Activated CD4-positive, CD25-positive, alpha-beta regulatory T cell treated with anti-CD3 and anti-CD28 coated beads, Interleukin-2, amount 50 U/mL, for 16 hours (primary cell): ENCODE measurements at places on chromosomes 4 and X.

GRCh38 chrX:20567108-20567507 is 300.4 kb upstream of the RPS6KA3 start:
- no peak for DNase-seq

DNA sequence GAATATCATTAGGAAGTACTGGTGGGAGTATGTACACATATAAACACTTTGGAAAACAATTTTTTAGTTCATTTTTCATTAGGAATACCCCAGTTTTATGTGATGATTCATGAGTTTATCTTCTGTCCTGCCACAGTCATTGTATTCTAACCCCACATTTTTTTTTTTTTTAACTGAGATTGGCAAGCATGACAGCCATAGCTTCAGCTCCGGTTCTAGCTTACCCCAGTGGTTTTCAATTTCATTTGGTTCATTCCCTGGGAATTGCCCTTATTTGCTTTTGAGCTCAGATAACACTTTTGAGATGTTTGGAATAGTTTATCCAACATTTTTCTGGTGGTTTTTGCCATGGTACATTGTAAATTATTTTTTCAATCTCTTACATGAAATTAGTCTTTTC is 21.0 kb upstream of the FMR1 start:
- no peak for DNase-seq

DNA sequence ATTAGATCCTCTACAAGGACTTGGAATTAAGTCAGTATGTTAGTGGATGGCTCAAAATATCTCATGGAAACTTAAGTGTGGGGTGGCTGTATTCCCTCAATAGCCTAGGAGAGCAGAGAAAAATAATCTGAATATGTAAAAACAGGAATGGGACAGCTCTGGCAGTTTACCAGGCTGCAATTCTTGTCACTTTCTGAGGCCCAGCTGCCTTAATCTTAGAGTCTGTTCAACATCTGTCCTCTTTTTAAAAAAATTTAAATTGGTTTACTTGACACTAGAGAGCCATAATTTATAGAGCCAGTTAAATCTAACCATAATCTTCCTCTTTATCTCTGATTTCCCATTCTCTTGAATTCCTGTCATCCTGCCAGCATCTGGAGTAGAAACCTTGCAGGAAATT is 109.2 kb upstream of the CXCL13 start:
- DNase-seq: no peak

- no peak for DNase-seq
Observed at GRCh38 chrX:134692990-134693389, 34.7 kb upstream of the PLAC1 start.

DNA sequence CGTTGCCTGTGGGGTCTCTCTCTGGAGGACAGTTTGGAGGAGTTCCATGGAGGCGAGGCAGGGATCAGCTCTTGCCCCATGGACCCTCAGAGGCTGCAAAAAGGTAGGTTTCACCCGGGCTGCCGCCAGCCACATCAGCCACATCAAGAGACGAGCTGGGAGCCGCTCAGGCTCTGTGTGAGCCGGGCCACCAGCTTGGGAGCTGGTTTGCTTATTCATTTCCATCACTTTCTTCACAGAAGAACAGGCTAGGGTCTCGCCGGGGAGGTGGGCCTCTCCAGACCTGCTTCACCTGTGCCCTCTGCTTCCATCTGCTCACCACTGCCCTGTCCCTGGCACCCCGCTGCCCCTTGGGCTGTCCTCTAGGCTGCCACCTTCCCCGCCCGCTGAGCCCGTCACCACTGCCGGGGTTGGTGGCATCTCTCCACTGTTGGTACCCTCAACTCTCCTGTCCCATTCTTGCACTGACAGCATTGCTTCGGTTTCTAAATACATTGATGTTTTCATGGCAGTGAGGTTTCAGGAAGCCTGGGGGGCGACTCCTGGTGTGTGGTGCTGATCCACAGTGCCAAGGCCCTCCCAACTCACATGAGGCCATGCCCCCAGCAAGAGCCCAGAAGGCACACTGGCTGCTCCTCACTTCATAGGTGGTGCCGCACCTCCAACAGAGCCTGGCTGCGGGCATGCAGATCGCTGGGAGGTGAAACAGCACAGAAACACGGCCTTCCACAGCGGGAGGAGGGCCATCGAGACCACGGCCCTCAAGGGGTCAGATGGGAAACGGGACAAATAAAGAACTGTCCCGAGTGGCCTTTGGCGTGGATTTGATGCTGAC is 4.5 kb upstream of the TREX2 start:
- no peak for DNase-seq

DNA sequence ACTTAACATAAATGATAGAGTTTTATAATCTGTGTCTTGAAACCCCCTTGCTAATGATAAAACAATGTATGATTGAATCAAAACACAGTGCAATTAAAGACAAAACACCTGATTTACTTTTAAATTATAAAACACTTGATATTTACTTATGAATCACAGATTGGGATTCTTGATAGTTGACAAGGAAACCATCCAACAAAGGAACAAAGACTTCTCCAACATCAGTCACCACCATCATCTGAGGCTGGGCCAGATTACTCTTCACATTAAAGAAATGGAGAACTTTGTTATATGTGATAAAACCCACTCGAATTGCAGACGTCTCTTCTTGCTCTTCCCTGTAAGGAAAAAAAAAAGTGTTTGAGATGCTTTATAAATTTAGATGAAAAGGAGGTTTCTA is 67.4 kb downstream of the METTL14 start:
- DNase-seq: no peak

- no peak for DNase-seq
Observed at GRCh38 chr4:26263165-26263564, 57.6 kb upstream of the RBPJ start.

- no peak for DNase-seq
Observed at GRCh38 chr4:185700048-185700447, 111.9 kb downstream of the SORBS2 start.

DNA sequence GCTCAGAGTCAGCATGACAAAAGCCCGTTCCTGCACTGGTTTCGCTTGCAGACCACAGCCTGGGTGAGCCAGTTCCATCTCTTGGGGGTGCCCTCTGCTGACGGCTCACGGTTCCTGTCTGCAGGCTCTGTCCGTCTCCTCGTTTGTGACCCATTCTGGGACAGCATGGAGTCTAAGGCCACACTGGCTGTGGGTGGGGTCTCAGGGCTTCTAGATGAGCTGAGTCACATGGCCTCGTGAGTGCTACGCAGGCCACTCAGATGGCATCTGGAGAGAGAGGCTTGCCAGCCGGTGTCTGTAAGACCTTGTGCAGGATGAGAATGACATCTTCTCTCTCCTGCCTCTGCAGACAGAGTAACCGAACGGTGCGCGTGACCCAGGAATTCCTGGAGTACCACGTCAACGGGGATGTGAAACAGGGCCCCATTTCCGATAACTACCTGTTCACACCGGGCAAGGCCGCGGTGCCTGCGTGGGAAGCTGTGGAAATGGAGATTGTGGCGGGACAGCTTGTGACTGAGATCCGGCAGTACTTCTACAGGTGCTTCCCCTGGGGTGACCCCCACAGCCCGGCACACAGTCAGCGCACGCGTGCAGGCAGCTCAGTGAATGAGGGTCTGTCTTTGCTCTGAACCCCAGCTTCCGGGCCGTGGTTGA is 31.6 kb upstream of the MRFAP1 start:
- no peak for DNase-seq

- DNase-seq: no peak
Observed at GRCh38 chrX:873016-873415, 242.4 kb downstream of the SHOX start.

DNA sequence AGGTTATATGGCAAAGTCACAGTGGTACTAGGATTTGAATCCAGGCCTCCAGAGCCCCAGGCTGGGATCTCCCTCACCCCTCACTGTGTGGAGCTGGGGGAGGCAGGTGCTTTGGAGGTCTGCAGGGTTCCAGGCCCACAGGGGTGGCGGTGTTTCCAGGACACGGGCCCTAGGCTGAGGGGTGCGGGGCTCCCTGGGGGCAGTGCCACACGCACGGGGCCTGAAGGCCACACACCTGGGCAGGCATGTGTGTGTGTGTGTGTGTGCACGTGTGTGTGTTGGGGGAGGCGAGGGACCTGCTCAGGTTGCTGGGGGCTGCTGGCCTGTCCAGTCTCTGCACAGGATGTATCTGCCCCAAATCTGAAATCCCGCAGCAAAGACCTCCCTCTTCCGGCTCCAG is 18.8 kb downstream of the SH3TC1 start:
- no peak for DNase-seq

DNA sequence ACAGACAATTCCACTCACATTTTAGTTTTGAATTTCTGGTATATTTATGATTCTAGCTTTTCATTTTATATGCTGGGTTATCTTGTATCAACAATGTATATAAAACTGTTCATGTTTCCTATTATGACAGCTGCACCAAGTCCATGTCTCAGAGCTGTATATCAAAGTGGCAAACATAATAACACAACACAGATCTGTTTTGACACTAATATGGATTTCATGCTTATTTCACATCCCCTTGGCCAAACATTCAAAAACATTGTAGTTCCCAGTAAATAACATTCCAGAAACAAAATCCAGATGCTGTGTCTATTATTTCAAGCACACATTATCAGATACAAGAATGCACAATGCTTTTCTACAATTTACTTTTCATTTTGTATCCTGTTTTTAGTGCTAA is 380.6 kb upstream of the MAGEB2 start:
- DNase-seq: no peak

DNA sequence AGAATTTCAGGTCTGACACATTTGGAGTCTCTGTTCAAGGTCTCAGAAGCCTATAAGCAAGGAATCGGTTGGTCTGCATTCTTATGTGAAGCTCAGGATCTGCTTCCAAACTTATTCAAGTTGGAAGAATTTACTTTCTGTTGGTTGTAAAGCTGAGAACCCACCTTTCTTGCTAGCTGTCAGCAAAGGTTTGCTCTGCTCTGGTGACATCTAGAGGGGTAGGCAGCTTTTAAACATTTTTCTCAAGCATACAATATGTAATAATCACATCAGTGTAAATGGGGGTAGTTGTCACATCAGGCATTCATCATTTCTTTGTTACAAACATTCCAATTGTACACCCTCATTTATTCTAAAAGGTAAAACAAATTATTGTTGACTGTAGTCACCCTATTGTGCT is 935.2 kb downstream of the TRAM1L1 start:
- DNase-seq: no peak

- no peak for DNase-seq
Observed at GRCh38 chrX:93319609-93320008, 353.8 kb downstream of the NAP1L3 start.

DNA sequence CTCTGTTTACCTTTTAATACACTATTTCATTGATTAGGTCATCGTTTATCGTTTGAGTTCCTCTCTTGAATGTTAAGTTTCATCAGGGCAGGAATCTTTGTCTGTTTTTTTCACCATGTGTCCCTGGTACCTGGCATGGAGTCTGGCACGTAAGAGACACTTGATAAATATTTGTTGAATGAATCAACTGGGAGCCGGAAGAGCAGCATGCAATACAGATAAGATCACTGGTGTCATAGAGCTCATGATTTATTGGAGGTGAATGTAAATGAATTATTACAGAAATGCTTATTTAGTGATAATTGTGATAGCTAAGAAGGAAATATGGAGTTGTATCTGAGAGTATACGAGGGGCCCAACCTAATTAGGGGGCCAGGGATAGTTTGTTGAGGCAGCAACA is 62.8 kb downstream of the UCHL1 start:
- no peak for DNase-seq

DNA sequence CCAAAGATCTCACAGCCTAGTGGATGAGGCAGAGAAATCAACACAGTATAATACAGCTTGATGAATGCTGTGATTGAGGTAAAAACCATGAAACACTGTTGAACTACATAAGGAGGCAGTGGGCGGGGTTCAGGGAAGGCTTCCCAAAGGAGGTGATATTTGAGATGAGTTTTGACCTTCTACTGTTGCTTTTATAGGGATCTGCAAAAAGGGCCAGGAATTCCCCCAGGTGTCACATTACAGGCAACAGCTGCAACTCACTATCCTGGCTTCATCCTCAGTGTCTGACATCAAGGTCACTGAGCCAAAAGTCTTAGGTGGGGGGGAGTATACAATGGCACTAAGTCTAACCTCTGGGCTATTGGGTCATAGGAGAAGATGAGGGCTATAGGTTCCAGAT is 185.7 kb upstream of the NRK start:
- no peak for DNase-seq

DNA sequence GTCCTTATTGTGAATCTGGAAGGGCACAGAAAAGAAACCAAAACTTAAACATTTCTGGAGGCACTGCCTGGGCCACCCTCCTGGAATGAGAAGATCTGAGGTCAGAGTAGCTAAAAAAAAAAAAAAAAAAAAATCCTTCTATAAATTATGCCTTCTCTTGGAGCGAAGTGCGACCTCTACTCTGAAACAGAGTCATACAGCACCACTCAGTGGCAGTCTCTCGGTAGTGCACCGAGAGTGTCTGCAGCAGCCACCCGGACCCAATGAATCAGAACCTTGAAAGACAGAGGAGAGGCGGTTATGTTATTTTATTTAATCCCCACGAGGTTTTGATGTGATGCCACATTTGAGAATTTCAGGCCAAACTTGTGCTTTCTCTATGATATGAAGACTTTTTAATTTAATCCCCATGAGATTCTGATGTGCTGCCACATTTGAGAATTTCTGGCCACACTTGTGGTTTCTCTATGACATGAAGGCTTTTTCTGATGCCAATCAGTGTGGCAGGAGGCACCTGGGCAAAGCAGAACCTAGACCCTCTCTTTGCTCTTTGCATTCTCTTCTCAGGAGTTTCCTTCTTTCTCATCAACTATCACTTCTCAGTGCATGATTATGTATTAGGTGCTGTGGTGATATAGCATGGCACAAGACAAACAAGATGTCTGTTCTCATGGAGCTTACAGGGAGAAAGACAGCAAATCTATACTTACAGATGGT is 5.6 kb upstream of the CT47C1 start:
- DNase-seq: no peak

- no peak for DNase-seq
Observed at GRCh38 chrX:72659723-72660122, 54.4 kb downstream of the PHKA1 start.

GRCh38 chrX:23493941-23494374 is 159.3 kb downstream of the PTCHD1 start:
- no peak for DNase-seq

DNA sequence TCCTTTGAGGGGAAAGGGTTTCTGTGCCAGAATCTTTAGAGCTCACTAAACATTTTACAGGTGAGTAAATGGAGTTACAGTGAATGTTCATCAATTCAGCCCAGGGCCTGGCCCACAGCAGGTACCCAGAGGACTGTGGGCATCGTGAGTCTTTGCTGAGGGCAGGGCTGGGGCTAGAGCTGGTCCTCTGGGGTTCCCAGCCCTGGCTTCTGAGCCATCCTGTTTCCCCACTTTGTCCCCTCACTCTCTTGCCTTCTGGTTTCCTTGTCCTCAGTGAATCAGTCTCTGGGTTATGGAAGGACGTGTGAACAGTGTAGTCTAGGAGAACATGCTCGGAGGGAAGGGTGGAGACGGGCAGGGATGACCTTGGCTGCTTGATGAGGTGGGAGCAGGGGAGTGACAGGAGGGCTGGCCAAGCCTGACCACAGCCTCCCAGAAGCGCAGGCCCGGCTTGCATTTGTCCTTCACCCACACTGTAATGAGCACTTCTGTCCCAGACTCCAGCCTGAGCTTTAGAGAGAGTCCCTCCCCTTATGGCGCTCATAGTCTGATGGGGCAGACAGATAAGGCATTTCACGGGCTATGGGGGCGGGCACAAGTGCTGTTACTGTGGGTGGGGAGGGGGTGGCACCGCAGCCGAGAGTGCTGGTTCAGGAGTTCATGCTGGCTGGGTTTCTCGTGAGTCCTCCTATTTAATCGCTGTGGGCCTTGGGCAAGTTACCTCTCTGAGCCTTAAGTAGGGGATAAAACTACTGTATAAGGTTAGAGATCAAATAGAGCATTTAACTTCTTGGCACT is 17.3 kb downstream of the TBC1D14 start:
- DNase-seq: peak; percentile 33
